ENCODE measurements at places on chromosomes 1 and 21. TPM values are rescaled to one million over a fixed set of nuclear protein-coding genes. Genes with fewer than 3 reads are reported as not detected.

DNA sequence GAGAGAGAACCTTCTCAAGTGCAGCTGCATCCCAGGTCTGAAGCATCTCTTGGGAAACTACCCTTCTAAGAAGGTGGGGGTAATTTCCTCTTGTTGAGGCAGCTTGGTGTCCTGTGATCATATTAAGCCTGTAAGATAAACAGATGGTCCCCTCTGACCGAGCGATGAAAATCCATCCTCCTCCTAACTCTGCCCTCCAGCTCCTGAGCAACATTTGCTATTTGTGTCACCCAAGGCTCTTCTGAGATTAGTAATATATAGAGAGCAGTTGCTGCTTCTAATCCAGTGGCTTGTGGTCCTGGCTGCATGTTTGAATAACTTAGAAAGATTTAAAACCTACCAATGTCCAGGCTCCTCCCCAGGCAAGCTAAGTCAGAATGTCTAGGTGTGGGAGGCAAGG is 123.7 kb downstream of the DISC1 start:
- DNase-seq: no peak

- no peak for DNase-seq
Measured at GRCh38 chr1:29647581-29647980, 411.3 kb downstream of the PTPRU start.

- DNase-seq: no peak
Measured at GRCh38 chr21:44540741-44541288, 820 bp upstream of the KRTAP10-1 start.

GRCh38 chr1:185402930-185403329 is 85.9 kb upstream of the IVNS1ABP start:
- DNase-seq: no peak

DNA sequence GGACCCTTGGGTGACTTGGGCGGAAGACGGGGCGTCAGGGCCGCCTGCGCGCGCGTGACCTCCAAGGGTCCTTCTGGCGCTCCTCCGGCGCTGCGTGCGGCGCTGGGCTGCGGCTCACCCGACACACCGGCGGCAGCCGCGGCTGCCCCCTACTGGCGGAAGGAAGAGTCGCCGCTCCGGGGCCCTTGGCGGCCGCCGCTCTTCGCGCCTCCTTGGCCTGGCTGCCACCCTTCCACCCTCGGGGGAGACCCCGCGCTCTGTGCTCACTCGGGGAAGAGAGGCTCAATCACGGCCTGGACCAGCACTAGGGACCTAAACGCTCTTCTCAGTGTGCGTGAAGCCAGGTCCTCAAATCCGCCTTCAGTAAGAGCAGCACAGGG is 89.7 kb downstream of the DMRTA2 start:
- peak; percentile 66 for DNase-seq

GRCh38 chr1:78333502-78333901 is 157.3 kb upstream of the PTGFR start:
- no peak for DNase-seq

DNA sequence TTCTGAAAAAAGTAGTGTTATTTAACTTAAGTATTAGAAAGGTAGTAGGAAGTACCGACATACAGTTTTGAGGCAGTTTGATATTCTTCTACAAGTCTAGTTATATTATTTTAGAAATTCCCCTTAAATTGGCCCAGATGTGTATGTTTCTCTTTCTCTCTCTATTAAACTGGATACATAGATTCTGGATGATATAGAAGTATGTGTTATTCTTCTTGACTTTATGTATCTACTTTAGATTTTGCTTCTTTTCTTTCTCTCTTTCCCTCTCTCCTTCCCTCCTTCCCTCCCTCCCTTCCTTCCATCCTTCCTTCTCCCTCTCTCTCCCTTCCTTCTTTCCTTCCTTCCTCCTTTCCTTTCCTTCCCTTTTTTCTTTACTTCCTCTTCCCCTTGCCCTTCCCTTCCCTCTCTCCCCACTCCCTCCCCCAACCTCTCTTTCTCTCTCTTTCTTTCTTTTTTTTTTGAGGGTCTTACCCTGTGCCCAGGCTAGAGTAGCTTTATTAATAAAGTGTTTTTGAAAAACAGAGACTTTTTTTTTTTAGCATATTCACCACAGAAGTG is 124.3 kb downstream of the OSBPL9 start:
- DNase-seq: no peak

GRCh38 chr1:215710036-215710898 is 143.2 kb downstream of the KCTD3 start:
- DNase-seq: no peak

C1QC gene
- 17.8 TPM for total RNA-seq

KCNQ4 gene
- 2.0 TPM for total RNA-seq

PGBD2 gene
- 1.9 TPM for total RNA-seq

CD46 gene
- total RNA-seq: 91.3 TPM

SMIM1 gene
- total RNA-seq: 8.4 TPM

CYP4B1 gene
- total RNA-seq: 22.5 TPM

CLK2 gene
- 21.6 TPM for total RNA-seq

OXCT2 gene
- total RNA-seq: 0.85 TPM
